Prostate gland (tissue), 2 donors: ENCODE measurements at places on chromosomes 2 and 18. TPM values are rescaled to one million over a fixed set of nuclear protein-coding genes. Genes with fewer than 3 reads are reported as not detected.

Gene CMPK2
- 13.7 TPM for total RNA-seq

Gene COL3A1
- total RNA-seq: 121 TPM

Gene TRIB2
- total RNA-seq: 72.3 TPM

Gene GALR1
- total RNA-seq: 0.14 TPM

- no peaks in the 10 kb centered on the region for H3K4me1 ChIP-seq
- no peak overlapping the region for H3K4me3 ChIP-seq
- no peak for DNase-seq
- no peaks in the 10 kb centered on the region for H3K27me3 ChIP-seq
Observed at GRCh38 chr2:168596881-168597655, 141.0 kb downstream of the CERS6 start.

- H3K4me3 ChIP-seq: no peak overlapping the region
- DNase-seq: no peak
- no peaks in the 10 kb centered on the region for H3K4me1 ChIP-seq
Observed at GRCh38 chr2:65026154-65026553, 30.1 kb upstream of the CEP68 start.

DNA sequence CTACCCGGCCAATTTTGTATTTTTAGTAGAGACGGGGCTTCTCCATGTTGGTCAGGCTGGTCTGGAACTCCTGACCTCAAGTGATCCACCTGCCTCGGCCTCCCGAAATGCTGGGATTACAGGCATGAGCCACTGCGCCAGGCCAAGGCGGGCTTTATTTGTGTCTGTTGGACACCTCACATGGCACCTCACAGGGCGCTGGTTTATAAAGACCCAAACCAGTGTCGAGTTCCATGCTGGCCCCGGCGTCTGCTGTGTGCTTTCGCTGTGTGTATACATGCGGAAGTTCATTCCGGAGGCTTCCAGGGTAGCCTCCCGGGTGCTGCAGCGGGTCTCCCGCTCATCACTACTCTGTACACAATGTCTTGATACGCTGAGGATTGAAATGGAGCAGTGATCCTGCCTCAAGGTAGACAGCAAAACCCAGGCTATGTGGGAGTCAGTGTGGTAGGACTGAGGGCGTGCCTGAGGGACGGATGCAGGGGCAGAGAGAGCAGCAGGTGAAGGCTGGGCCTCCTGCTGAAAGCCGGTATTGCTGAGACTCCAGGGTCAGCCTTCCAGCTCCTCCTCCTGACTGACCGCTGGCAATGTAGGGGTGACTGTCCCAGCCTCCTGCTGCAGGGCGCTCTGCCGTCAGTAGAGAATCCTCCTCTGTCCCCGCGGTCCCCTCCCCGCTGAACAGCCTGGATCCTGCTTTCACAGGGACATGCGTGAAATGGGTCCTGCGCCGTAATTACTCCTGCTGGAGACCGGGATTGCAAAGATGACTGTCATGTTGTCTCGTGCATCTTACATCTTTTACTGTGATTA is 22.7 kb downstream of the LDLRAD4 start:
- H3K4me3 ChIP-seq: no peak overlapping the region
- no peak overlapping the region for H3K27ac ChIP-seq
- no peaks in the 10 kb centered on the region for H3K36me3 ChIP-seq

DNA sequence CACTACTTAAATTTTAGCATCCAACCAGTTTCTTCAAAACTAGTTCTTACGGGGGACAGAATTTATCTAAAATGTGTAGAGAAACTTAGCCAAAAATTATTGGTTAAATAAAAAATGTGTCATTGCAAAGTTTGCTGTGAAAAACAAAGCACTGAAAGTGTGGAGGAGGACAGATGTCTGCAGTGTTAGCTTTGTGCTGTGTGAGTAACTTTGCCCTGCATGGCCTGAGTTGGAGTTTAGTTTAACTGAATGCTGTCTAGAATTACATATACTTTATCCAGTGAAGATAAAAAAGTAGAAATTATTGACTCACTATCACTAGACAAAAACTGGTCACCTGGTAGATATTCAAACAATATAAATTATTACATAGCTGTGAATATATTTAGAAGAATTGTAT is 1225.2 kb upstream of the CELF4 start:
- no peak overlapping the region for H3K27ac ChIP-seq
- no peaks in the 10 kb centered on the region for H3K36me3 ChIP-seq
- H3K4me1 ChIP-seq: no peaks in the 10 kb centered on the region
- no peak for DNase-seq
